Activated naive CD4-positive, alpha-beta T cell treated with anti-CD3 and anti-CD28 coated beads, Interleukin-2, amount 10 ng/mL, durations not matched to agents 7 days and 5 days (primary cell): ENCODE measurements at places on chromosomes 3 and 15.

DNA sequence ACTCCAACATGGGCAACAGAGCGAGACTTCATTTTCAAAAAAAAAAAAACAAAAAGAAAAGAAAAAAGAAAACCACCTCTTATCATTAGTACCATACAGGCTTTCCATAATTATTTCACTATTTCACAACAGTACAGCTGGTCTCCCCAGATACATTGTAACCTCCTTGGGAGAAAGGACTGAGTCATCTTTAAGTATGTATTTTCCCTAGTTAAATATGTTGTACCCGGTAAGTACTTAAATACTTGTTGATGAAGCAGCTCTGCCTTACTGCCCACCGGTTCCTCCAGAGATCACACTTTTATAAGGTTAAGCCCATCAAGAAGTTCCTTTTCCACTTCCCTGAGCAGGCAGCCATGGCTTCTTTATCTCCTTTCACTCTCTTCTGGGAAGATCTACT, 789.5 kb upstream of the CFAP20DC start:
- no peak for DNase-seq

DNA sequence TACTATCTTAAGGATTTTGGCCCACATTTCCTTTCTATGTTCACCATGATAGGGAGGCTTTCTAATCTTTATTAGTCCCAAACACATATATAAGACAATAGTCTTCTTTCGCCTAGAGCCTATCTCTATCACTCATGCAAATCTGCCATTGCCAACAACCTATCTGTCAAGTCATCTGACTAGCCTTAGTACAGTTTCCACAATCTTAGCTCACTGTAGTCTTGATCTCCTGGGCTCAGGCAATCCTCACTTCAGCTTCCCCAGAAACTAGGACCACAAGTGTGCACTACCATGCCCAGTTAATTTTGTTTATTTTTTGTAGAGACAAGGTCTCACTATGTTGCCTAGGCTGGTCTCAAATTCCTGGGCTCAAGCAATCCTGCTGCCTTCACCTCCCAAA, 6.9 kb downstream of the TMEM39A start:
- DNase-seq = no peak

DNA sequence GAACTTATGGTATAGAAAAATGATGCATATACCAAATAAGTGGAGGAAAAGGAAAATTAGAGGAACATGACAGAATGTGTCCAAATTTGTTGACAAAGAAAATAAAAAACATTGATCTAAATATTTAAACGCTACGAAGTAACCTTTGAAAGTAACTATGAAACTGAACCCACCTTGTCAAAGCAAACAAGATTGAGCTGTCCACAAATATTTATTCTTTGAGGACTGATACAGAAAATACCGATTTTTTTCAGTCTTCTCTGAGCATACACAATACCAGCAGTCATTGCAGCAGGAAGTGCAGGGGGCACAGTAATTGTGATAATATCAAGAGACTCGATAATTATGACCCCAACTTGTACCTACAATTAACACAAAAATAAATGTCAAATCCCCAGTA, 40.0 kb downstream of the ATP13A3 start:
- DNase-seq = no peak

DNA sequence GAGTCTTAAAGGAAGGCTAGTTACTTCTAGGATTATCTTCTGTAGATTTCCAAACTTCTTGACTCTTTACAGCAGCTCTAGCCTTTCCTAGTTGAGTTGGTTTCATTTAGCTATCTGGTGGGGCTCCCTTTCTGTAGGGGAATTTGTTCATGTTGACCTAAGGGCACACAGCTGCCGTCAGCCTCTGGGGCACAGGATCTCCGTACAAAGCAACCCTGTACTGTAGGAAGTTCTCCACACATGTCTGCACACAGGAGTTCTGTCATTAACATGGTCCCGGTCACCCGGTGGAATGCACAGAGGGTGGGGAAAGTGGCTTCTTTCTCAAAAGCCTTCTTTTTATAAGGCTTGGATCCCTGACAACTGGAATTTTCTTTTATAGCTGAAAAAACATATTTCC, 88.7 kb upstream of the TNIK start:
- DNase-seq = no peak

- no peak for DNase-seq
Measured at GRCh38 chr15:75431682-75432081, 19.8 kb downstream of the SIN3A start.

GRCh38 chr3:63910891-63911290, 1.3 kb downstream of the SCAANT1 start:
- no peak for DNase-seq

DNA sequence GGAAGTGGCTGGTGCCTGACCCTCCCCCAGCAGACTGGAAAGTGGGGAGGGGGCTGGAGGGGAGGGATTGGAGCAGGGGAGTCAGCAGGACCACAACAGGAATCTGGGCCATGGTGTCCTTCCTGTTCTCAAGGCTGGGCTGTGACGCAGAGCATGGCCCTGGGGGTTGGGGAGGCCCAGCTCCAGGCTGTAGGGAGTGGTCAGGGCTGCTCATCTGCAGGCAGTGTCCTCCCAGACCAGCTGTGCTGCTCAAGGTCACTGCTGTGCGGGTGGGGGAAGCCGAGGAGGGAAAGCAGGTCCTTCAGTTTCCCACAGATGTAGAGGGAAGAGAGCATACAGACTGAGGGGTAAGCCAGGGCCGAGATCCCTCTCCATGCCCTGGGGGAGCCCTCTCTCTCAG, 40.7 kb downstream of the CYP11A1 start:
- no peak for DNase-seq

GRCh38 chr15:44735482-44736180, 697 bp upstream of the TRIM69 start:
- peak; percentile 61 for DNase-seq

DNA sequence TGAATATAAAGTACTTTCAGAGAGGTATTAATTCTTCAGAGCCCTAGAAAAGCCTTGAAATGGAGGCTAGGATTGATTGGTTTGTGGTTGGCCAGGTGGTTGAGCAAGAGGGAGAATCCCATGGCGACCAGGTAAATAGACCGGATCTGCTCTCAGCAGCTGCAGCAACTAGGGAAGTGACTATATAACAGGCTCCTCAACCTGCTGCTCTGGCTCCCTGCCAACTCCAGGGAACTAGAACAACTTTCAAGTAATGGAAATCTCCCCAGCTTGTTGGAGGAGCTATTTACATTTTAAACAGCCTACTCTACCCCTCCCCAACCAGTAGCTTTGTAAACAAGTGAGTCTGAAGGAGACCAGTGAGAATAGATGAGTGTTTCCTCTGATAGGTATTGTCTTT, 121.8 kb upstream of the CADM2 start:
- no peak for DNase-seq

GRCh38 chr3:31813197-31813596, 167.9 kb downstream of the OSBPL10 start:
- no peak for DNase-seq

DNA sequence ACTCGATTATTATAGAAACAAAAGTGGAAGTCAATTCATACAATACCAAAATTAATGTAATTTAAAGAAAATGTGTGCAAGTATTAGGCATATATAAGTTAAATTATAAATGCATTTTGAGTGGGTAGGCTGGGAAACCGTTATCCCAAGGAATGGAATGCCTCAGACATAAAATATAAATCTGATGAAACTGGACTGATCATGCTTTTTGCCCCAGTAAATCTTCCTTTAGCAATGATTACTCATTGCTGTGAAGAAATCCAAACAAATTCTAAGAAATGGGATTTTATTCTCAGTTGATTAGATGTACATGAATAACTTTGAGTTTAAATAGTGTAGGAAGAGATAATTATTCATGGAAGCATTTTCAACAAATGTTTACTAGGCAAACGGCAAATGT, 185.5 kb upstream of the KCNMB2 start:
- DNase-seq = no peak

GRCh38 chr3:18837137-18837755, 311.1 kb upstream of the KCNH8 start:
- DNase-seq = no peak

GRCh38 chr3:150783920-150784746, 21.2 kb upstream of the SIAH2 start:
- no peak for DNase-seq

- DNase-seq = no peak
Measured at GRCh38 chr3:58874248-58874741, 175.5 kb downstream of the CFAP20DC start.

GRCh38 chr3:61497463-61497862, 63.9 kb upstream of the PTPRG start:
- no peak for DNase-seq

DNA sequence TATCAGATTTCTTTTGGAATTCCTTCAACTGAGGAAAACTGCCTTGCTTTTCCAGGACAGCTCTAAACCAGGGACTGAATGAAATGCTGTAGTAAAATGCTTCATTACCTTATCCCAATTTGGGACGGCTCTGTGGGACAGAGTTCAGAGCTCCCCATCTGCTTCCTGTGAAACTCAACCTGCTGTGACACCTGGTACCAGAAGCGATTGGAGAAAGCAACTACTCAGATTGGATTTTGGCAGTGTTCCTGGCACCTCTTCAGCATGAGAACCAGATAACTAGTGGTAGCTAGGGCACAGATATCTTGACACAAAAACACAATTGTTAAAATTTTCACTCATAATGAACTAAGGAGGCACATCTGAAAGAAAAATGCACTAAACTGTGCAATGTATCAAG, 539.1 kb downstream of the SI start:
- DNase-seq = no peak

DNA sequence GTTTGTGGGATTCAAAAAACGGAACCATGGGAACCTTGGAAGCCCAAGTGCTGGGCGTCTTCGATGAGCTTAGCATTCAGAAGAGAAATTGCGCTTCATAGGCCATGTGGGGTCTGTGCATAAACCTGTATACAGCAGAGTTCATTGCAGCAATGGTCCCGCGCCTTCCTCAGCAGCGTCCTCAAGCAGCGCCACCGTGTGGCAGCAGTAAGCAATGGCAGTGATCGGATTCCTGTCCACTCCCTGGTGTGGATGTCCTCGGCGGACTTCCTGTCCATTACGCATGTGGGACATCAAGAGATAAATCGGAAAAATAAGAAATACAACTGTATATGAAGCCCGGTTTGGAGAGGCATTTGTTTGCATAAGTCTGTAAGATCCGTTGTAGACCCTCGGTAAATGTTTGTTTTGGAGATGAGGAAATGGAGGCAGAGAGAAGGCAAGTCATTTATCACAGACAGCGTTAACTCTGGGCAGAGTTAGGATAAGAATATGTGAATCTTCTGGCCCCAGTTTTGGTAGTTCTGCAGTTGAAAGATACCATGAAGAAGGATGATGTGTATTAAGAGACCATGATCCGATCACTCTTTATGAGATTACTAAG, 57.7 kb downstream of the CNTN4 start:
- peak; percentile 20 for DNase-seq

DNA sequence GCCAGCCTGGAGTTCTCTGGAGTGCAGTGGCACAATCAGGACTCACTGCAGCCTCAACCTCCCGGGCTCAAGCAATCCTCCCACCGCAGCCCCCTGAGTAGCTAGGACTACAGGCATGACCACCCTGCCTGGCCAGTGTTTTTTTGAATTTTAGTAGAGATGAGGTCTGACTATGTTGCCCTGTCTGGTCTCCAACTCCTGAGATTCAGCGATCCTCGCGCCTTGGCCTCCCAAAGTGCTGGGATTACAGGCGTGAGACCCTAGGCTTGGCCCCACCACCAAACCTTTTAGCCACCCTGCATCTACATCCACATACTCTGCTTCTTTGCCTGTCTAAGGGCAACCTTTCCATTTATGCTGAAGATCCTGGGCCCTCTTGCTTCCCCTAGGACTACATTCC, 4.4 kb downstream of the NUSAP1 start:
- DNase-seq = no peak

- DNase-seq = no peak
Measured at GRCh38 chr15:47736143-47736786, 19.0 kb downstream of the SEMA6D start.

DNA sequence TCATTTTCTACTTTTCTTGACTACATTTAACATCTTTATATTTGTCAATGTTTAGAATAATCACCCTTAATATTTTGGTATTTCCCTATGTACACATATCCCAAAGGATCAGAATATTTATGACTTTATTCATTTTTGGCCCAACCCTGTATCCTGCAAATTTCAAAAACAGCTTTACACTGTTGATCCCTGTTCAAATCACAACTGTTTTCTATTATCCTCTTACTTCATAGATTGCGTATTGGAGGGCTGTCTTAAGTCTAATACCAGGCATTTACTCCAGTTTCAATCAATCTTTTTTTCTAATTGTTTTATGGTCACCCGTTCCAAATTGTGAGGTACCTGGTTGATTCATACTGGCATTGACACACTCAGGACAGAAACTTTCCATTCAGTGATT, 107.9 kb downstream of the RPL22L1 start:
- no peak for DNase-seq

- no peak for DNase-seq
Measured at GRCh38 chr15:96418146-96418545, 87.6 kb downstream of the NR2F2 start.

DNA sequence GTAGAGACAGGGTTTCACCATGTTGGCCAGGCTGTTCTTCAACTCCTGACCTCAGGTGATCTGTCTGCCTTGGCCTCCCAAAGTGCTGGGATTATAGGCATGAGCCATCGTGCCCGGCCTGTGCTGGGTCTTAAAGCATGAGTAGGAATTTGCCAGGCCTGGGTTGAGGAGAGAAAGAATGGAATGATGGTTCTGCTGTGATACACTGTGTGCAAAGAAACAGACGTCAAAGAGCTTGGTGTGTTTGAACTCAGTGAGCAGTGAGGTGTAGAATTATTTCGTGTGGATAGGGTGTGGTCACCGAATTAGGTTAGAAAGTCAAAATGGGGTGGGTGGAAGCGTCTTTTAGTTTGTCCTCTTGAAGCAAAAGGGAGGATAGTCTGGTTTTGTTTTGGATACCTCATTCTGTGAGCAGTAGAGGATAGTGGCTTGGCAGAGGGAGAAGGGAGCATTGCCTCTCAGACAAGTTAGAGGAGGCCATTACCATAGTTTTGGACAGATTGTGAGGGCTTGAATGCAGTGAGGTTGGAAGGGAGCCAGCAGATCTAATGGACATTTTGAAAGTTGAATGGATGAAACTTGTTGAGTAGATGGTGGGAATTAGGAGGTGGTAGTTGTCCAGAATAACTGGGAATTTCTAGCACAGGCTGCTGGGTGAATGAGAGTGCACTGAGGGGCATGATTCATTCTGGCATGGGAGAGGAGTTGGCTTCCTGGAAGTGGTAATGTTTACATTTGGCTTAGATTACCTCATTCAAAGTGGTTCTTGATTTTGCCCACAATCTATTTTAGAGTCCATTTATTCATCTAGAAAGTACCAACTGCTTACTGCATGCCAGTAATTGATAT, 27.2 kb downstream of the AKAP13 start:
- peak; percentile 29 for DNase-seq

- no peak for DNase-seq
Measured at GRCh38 chr3:129558081-129558771, 15.3 kb downstream of the H1-8 start.

DNA sequence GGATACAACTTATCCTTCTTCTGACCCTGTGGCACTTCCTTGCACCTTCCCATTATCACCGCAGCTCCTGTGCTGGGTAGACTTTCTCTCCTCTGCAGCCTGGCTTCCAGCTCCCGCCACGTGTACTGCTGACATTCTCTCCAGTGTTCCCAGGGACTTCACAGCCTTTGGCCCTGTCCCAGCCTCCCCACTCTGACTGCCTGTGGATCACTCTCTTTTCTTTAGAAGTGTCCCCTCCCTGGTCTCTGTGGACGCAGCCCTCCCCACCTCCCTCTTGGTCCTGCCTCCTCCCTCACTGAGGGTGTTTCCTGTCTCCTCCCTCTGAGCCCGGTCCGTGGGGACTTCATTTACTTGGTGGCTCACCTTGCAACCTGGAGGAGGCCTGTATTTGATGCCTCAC, 17.4 kb downstream of the PDIA5 start:
- no peak for DNase-seq
